Progenitor cell of endocrine pancreas (in vitro differentiated cells): ENCODE measurements at places on chromosomes 4 and X.

- DNase-seq = no peak
Observed at GRCh38 chrX:46029777-46030176, 515.4 kb downstream of the ZNF674 start.

DNA sequence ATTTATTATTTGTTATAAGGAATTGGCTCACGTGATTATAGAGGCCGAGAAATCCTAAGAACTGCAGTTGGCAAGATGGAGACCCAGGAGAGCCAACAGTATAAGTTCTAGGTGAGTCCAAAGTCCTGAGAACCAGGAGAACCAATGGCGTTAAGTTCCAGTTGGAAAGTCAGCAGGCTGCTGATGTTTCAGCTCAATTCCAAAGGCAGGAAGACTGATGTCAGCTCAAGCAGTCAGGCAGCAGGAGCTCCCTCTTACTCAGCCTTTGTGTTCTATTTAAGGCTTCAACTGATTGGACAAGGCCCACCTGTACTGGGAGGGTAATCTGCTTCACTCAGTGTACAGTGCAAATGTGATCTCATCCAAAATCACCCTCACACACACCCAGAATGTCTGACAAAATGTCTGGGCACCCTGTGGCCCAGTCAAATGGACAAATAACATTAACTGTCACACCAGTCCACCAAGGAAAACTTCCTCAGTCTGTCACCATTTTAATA lies 30.8 kb upstream of the TBL1X start:
- no peak for DNase-seq

- DNase-seq = no peak
Observed at GRCh38 chr4:113212613-113213012, 163.2 kb downstream of the ANK2 start.

DNA sequence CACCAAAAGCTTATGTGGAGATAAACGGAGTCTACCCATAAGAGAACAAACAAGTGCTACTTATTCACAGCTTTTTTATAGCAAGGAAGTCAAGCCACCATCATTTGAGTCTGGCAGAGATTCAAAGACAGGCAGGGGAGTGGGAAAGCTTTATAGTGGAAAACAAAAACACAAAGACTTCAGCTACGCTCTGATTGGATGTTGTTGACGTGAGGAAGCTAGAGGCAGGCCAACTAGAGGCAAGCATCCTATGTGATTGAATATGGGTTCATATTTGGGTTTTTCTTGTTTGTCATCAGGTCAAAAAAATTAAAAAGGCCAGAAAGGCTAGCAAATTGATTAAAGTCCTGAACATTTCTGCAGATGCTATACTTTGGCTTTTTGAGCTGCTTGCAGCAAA lies 719 bp upstream of the TCEAL4 start:
- no peak for DNase-seq

GRCh38 chrX:153924149-153924861 lies 1.8 kb downstream of the ARHGAP4 start:
- no peak for DNase-seq
